ENCODE measurements at places on chromosomes 4 and X.

- DNase-seq: no peak
Observed at GRCh38 chr4:15674926-15675325, 6.7 kb upstream of the FAM200B start.

DNA sequence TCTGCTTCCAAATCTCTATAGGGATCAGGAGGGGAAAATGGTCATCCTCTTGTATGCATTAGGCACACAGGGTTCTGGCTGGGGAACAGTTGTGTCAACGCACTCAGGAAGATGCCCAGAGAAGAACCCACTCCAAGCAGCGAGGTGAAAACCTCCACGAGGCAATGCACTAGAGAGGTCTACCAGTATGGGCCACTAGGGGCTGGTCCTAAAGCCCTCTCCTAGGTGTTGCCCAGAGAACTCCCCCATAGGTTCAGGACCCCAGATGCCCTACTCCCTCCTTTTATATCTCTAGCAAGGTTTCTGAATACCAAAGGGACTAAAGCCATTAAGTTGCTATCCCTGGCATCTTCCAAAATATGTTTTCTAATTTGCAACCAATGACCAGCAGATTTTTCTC is 142.7 kb upstream of the NLGN4X start:
- no peak for DNase-seq

DNA sequence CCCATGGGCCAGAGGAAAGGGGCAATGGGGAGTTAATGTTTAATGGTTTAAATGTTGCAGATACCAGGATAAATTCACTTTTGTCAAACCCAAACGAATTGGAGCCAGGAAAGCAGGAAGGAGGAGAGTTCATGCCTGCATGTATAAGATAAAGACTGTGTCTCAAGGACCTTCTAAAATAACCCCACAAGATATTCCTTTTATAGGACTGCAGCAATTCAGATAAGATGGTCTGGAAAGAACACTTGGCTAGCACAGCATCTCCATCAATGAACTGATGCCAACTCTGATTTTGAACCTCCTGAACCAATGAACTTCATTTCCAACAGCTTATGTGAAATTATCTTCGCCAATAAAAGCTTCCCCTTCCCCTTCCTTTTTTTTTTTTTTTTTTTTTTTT is 31.3 kb upstream of the LONRF3 start:
- DNase-seq: no peak

DNA sequence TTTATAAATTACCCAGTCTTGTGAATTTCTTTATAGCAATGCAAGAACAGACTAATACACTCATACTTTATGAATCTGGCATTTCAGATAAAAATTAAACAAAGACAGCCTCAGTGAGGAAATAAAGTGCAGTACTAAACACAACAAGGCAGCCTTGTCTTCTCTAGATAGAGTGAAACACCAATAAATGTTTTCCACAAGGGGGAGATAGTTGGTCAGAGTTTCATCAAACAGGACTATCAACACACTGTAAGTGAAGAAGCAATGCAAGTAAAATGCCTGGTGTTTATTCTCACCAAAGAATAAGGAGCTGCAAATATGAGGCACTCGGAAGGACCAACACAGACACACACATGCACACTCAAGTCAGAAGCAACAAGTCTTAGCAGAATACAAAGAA is 62.8 kb downstream of the FAM9B start:
- DNase-seq: peak; percentile 63

GRCh38 chrX:2676794-2677675 is 14.1 kb upstream of the CD99 start:
- peak; percentile 57 for DNase-seq

DNA sequence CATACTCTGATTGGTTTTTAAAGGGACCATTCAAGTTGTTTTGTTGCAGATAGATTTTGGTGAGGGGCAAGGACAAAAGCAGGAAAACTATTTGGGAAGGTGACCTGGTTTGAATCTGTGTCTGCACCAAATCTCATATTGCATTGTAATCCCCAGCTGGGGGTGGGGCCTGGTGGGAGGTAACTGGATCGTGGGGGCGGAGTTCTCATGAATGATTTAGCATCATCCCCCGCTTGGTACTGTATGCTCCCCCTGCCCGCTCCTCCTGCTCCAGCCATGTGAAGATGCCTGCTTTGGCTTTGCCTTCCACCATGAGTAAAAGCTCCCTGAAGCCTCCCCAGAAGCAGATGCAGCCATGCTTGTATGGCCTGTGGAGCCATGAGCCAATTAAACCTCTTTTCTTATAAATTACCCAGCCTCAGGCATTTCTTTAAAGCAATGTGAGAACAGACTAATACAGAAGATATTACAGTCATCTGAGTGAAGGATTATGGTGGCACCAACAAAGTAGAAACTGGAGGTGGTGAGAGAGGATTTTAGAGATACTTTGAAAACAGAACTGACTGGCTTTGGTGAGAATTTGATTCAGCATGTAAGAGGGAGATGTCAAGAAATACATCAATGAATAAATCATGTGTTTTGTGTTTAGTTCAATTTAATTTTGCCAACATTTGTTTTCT is 14.4 kb downstream of the IL21 start:
- no peak for DNase-seq

DNA sequence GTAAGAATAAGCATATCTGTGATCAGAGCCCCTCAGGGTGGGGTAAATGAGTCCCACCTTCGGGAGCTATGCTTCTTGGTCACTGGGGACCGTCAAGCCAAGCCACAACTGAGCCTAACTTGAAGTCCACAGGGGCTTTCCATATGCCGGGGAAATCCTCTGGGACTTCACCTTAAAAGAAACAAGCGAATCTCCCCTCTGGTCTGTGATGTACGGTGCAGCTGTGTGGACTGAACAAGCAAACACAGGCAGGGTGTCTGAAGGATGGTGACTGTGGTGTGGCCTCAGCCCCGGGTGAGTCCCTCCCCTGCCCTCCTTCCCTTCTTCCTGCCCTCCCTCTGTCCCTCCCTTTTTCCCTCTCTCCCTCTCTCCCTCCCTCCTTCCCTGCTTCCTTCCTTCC is 29.7 kb upstream of the PPP2R2C start:
- DNase-seq: no peak

- no peak for DNase-seq
Observed at GRCh38 chrX:46710927-46711623, 47.8 kb downstream of the SLC9A7 start.

DNA sequence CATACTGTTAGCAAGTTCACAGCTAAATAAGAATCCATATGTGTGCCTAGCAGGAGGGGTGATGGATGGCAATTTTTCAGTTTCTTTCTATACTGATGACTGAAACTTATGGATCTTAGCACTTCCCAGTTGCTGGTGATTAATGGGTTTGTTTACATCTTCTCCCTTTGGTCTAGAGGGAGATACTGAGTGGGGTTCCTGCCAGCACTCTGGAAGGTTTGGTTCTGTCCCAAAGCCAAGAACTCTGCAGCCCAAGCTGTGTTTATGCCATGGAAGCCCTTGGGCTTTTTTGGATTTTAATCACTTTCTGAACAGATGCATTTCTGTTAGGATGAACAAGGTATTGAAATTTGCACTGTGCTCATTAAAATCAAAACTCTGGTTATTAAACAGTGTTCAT is 43.5 kb downstream of the DDIT4L start:
- no peak for DNase-seq

DNA sequence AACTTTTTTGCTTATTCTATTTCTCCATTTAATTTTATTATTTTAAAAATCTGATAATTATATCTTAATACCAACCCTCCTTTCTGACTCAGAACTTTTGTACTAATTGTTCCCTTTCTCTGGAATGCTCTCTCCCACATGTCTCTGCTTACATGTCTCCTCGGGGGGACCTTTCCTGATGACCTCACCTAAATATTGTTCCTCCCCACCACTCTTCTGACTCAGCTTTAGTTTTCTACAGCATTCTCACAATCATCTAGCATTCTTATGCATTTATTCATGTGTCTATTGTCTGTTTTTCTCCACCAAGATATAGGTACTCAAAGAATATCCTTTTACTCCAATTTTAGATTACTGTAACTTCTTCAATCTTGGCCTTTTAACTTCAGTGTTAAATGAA is 128.7 kb downstream of the MSL3 start:
- DNase-seq: peak; percentile 68

- DNase-seq: no peak
Observed at GRCh38 chr4:112156112-112156511, 10.9 kb downstream of the FAM241A start.

GRCh38 chrX:114344756-114345349 is 239.0 kb upstream of the HTR2C start:
- DNase-seq: peak; percentile 0

GRCh38 chr4:109278594-109279031 is 23.8 kb downstream of the COL25A1 start:
- no peak for DNase-seq

- no peak for DNase-seq
Observed at GRCh38 chrX:40318076-40318475, 220.3 kb upstream of the BCOR start.

GRCh38 chr4:4474476-4474875 is 67.4 kb downstream of the STX18 start:
- no peak for DNase-seq

- DNase-seq: peak; percentile 93
Observed at GRCh38 chr4:101355767-101356702, 8.7 kb upstream of the PPP3CA start.

GRCh38 chr4:6335040-6335590 is 65.5 kb downstream of the WFS1 start:
- no peak for DNase-seq

DNA sequence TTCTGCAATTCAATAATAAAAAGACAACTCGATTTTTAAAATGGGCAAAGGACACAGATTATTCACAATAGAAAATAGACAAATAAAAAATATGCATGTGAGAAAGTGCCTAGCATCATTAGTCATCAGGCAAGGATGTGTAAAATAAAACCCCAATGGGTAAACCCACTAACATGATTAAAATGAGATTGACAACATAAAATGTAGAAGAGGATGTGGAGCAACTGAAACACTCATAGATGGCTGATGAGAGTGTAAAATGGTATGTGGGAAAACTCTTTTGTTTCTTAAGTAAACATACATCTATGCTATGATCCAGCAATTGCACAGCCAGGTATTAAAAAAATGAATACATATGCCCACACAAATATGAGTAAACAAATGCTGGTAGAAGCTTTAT is 177.6 kb downstream of the IQCM start:
- DNase-seq: peak; percentile 12

GRCh38 chrX:120380699-120381098 is 18.8 kb downstream of the ATP1B4 start:
- DNase-seq: peak; percentile 33

- no peak for DNase-seq
Observed at GRCh38 chrX:128619490-128619889, 567.3 kb upstream of the ACTRT1 start.

GRCh38 chr4:178196751-178197374 is 754.6 kb upstream of the AGA start:
- no peak for DNase-seq

DNA sequence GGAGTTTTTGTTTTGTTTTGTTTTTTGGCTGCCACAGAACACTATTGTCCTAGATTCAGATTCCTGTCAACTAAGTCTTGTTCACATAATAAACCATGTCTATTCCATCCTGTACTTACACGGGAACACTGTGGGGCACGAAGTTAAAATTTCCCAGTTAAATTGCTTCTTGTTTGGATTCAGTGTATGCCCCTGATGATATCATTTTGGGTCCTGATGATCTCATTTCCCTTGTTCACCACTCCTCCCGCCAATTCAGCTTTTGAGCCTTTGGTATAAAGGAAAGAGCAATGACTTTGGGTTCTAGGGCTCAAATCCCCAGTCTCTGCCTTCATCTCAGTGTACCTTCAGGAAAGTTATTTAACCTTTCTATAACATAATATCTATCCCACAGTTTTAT is 333.5 kb downstream of the FBXW7 start:
- DNase-seq: no peak

DNA sequence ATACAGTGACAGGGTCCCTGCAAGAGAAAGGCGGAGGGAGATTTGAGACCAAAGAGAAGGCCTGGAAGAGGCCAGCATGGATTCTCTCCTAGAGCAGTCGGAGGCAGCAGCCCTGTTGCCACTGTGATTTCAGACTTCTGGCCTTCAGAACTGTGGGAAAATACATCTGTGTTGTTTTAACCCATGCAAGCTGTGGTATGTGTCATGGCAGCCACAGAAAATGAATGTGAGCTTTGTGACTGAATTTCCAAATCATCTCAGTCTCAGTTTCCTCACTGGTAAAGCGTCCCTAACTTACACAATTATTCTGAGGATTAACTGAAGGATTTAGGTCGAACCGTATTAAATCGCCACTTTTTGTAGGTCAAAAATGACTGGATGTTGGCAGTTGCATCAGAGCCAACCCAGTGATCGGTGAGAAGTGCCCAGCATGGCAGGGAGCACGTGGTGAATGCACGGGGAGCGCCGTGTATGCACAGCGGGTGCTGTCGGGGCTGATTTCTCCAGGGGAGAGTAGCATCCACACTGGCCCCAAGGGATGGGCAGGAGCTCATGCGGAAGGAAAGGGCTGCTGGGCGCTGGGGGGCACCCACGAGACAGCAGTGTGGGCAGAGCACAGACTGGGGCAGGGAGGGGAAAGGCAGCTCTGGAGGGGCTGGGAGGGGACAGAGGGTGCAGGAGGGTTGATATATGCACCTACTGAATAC is 23.8 kb upstream of the NSG1 start:
- no peak for DNase-seq

- no peak for DNase-seq
Observed at GRCh38 chrX:88072339-88073030, 554.9 kb downstream of the KLHL4 start.

DNA sequence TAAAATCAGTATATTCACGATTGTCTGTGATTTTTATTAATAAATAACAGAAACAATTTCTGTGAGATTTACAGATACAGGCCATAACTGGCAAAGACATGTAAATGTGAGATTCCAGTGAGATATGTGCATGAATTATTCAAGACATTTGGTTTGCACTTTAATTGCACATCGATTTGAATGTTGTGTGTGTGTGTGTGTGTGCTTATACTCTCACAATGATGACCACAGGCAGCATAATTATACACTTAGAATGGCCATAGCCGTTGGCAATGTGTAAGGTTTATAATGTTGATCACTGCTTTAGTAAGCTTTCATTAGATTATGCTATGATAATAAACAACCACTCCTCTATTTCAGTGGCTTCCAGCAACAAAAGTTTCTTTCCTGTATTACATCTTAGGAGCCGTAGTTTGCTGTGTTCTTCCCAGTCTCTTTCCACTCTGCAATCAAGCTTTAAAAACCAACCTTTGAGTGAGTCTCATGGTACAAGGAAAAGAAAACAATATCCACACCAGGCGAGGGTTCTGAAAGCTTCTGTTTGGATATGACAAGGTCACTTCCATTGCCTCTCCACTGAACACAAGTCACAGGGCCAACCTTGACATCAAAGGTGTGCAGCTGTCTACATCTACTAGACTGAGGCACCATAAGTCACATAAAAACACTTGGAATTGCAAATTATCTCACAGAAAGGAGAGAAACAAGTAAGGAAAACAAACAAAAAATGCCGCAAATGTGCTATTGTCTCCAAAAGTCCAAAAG is 897.7 kb downstream of the RAB28 start:
- DNase-seq: no peak

DNA sequence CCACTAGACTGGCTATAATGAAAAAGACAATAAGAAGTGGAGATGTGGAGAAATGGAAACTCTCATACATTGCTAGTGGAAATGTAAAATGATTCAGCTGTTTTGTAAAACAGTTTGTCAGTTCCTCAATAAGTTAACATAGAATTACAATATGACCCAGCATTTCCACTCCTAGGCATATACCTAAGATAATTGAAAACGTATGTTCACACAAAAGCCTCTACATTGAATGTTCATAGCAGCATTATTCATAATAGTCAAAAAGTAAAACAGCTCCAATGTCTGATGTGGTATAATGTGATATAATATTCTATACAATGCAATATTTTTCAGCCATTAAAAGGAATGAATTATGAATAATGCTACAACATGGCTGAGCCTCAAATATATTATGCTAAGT is 10.2 kb downstream of the EDA start:
- no peak for DNase-seq

All from foreskin fibroblast (primary cell).